ENCODE measurements at places on chromosomes 1 and 21. TPM values are rescaled to one million over a fixed set of nuclear protein-coding genes. Genes with fewer than 3 reads are reported as not detected.
A peak's percentile ranks its signal among the peaks of the same experiment; 100 is the strongest.

The OR2T33 gene
- not detected for total RNA-seq

DNA sequence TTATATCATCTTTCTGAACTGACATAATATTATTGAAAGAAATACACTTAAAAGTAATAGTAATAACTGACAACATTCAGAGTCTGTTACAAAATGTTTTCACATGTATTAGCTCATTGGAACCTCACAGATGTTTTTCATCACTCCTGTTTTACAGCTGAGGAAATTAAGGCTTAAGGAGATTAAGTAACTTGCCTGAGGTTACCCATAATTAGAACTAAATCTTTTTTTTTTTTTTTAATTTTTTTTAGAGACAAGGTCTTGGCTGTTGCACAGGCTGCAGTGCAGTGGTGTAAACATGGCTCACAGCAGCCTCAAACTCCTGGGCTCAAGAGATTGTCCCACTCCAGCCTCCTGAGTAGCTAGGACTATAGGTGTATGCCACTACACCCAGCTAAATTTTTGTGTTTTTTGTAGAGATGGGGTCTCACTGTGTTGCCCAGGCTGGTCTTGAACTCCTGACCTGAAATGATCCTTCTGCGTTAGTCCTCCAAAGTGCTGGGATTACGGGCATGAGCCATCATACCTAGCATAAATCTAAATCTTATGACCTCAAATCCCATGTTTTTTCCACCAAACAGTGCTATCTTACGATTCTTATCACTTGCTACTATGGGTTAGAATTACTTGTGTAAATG lies 64.7 kb upstream of the MACF1 start:
- DNase-seq = no peak

The SLAMF6 gene
- total RNA-seq = 2.3 TPM

DNA sequence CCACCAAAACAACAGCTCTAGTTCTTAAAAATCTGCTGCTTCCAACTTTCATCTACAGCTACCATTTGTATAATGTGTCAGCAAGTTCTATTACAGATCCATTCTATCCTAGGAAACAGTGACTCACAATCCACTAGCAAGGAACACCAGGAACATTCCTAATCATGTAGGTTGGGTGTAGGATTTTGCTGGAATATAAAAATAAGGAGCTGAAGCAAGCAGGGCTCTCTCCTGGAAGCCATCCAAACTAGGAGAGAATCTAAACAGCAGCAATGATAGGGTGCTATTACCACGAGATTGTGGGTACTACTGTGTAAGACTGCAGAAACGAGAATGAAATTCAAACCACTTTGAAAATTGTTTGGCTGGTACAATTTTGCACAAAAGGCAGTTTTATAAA lies 135.0 kb downstream of the PTPN14 start:
- DNase-seq = no peak

The SH2D5 gene
- not detected for total RNA-seq

DNA sequence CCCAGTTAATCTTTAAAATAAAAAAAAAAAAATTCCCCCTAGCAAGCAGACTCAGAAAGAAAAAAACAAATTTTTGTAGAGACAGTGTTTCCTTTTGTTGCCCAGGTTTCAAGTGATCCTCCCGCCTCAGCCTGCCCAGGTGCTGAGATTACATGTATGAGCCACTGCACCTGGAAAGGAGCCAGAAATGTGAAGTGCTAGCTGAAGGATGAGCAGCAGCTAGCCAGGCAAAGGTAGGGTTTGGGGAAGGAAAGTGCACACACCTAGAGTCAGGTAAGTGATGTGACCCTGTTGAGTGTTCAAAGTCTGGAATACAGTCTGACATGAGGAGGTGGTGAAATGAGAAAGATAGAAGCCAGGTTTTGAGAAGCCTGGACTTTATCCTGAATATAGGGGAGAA lies 1.7 kb downstream of the AKR1A1 start:
- DNase-seq = peak; percentile 58

- no peak for DNase-seq
These were observed 1.4 kb upstream of the HEYL start for GRCh38 chr1:39640861-39641260.

The SLC50A1 gene
- 49.5 TPM for total RNA-seq

GRCh38 chr1:58156124-58156468 lies 390.4 kb downstream of the OMA1 start:
- DNase-seq = no peak

DNA sequence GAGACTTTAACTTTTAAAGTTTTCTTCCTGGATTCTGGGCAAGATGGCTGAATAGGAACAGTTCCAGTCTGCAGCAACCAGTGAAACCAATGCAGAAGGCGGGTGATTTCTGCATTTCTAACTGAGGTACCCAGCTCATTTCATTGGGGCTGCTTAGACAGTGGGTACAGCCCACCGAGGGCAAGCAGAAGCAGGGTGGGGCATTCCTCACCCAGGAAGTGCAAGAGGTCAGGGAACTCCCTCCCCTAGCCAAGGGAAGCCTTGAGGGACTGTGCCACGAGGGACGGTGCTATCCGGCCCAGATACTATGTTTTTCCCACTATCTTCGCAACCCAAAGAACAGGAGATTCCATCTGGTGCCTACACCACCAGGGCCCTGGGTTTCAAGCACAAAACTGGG lies 121.0 kb downstream of the VAV3 start:
- no peak for DNase-seq

The C8B gene
- not detected for total RNA-seq

GRCh38 chr1:40477678-40478053 lies 576 bp downstream of the ZFP69 start:
- DNase-seq = peak; percentile 11

- no peak for DNase-seq
These were observed 104.9 kb upstream of the PTGFR start for GRCh38 chr1:78385744-78386462.

- no peak for DNase-seq
These were observed 11.9 kb downstream of the SH2D2A start for GRCh38 chr1:156804572-156805243.

The RXFP4 gene
- 2.1 TPM for total RNA-seq

DNA sequence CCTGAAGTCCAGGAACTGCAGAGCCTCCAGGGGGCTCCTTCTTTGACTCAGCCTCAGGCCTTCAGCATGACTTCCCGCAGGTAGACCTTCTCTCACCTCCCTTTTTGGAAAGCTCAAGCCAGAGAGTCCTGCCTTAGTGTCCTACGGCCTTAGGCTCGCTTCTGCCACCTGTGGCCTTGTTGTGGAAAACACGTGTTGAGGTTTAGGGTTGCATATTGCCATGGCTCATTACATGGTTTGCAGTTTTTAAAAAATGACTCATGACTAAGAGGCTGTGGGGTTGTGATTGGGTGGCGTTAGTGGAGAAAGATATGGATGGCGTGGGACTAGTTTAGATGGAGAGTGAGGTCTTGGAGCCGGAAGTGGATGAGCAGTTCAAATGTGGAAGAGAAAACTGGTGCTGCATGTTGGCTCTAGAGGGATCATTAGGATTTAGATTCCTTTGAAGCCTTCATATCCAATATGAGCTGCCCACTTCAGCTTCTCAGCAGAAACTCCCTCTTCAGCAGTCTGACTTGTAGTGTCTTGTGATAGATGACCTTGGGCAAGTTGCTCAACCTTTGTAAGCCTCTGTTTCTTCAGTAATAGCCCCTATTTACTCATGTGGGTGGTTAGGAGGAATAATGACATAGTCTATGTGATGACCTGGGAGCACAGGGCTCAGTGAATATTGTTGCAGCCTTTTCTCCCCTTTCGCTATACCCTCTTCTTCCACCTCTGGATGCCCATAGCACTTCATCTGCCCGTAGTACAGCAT lies 6.5 kb upstream of the FGGY start:
- DNase-seq = peak; percentile 52

DNA sequence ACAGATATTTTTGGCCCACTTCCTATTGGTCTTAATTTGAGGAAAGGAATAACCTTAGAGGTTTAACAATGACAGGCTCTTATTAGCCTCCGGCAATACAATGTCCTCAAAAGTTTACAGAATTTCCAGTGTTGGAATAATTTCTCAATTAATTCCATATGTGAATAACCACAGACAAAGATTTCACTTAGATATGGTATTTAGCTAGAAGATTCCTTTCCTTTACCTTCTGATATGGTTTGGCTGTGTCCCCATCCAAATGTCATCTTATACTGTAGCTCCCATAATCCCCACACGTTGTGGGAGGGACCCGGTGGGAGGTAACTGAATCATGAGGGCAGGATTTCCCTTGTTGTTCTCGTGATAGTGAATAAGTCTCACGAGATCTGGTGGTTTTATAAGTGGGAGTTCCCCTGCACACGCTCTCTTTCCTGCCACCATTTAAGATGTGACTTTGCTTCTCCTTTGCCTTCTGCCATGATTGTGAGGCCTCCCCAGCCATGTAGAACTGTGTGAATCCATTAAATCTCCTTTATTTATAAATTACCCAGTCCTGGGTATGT lies 54.9 kb upstream of the RGS7 start:
- no peak for DNase-seq

The CLCA4 gene
- total RNA-seq = 0.40 TPM

GRCh38 chr1:232533328-232533727 lies 96.6 kb downstream of the SIPA1L2 start:
- no peak for DNase-seq

The VHLL gene
- total RNA-seq = not detected

The C1orf116 gene
- 30.6 TPM for total RNA-seq

- DNase-seq = no peak
These were observed 127.1 kb upstream of the C1orf105 start for GRCh38 chr1:172293429-172293828.

- no peak for DNase-seq
These were observed 14.3 kb downstream of the TRIM11 start for GRCh38 chr1:228392111-228392936.

- peak; percentile 31 for DNase-seq
These were observed 15.8 kb downstream of the INPP5B start for GRCh38 chr1:37931102-37931360.

The SLC22A15 gene
- total RNA-seq = 5.6 TPM

DNA sequence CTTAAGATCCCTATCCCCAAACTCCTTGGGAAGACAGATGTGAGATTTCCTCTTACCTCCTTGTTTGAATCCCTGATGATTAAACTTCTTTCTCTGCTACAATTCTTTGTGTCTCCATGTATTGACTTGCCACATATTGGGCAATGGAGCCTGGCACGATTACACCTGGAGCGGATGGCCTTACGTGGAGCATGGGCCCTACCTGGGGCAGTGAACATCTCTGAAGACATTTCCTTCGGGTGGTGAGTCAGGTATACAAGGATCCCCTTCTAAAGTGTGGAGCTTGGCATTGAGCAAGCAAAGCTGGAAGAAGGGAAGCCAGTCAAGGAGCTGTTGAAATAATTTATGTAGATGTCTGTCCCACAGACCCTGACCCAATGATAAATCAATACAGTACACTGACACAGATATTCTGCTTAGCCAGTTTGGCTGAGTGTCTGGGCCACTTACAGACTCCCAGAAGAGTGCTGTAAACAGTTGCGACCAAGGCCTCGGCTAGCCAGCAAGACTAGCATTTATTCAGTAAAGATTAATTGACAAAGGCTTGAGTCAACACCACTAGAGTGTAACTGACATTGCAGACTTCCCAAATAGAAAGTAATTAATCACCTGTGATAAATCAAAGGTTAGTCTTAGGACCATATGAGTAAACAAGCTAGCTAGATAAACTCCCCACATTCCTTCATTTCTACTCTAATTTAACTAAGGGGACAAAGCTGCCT lies 83.1 kb upstream of the KCNK1 start:
- no peak for DNase-seq

- no peak for DNase-seq
These were observed 23.3 kb upstream of the C1orf105 start for GRCh38 chr1:172397221-172397620.

DNA sequence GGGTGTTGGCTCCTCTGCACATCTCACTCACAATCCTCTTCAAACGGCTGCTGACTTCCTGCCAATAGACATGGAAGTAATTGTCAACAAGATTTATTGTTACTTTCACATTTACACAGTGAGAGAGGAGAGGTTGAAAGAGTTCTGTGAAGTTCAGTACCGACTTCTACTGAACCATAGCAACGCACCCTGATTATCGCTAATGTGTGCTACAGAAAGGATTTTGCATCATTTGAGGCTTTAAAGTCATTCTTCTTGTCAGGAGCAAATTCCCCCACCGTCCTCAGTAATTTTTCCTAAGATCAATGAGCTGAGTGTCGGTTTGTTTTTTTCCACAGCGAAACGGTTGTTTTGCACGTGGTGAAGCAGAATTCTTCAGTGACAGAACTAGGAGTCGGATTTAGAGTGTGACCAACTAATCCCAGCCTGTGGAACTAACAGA lies 361.0 kb downstream of the ADGRL2 start:
- DNase-seq = peak; percentile 11

DNA sequence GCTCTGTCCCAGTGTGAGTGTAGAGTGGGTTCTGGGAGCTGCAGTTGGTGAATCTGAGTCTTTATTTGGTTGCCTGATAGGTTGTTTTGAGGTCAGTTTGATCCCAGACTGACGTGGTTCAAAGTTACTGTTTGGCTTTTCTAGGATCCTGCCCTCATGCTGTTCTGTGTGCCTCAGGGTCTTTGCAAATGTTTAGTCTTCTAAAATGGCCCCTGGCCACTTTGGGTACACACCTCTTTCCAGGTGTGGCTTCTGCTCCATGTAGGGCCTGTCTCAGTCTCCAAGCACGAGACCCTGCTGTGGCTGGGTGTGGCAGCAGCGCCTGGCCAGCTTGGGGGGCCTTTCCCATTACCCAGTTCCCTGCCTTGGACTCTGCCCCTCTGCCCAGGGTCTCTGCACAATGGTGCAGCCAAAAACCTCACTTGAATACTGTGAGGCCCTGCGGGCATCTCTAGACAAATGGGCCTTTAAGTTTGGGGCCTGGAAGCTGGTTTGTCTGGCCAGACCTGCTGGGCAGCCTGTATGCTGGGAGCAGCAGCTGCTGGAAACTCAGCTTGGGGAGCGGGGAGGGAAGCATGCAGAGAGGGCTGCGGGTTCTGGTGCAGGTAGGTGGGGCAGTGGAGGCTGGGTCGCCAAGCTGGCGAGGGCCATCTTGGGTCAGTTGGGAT lies 5.6 kb downstream of the PTPRF start:
- peak; percentile 59 for DNase-seq

The GJA9 gene
- total RNA-seq = 1.6 TPM

- no peak for DNase-seq
These were observed 7.0 kb downstream of the KRTAP15-1 start for GRCh38 chr21:30447056-30447455.

GRCh38 chr21:27536319-27536718 lies 569.4 kb upstream of the ADAMTS5 start:
- no peak for DNase-seq

The EPHA10 gene
- total RNA-seq = 79.3 TPM

GRCh38 chr1:194043984-194044755 lies 857.8 kb upstream of the B3GALT2 start:
- DNase-seq = no peak

GRCh38 chr1:234975122-234975940 lies 153.3 kb downstream of the TOMM20 start:
- DNase-seq = no peak

DNA sequence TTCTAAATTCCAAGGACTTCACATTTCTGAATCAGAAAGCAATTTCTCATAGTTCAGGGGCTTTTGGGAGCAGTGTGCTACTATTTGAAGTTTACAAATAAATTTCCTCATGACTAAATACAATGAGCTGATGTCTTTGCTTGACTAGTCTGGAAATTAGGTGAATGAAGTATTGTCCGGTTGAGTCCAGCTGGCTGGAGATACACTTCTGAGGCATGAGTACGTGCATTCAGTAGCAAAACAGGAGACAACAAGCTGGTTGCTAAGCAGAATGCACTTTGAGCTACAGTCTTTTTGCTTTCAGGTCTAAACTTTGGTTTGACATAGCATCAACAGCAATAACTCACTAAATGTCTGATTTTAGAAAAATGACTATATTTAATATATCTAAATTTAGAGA lies 27.1 kb downstream of the ZNHIT6 start:
- no peak for DNase-seq
